Activated effector memory CD4-positive, alpha-beta T cell treated with Interleukin-2 at 50 U/mL for 16 hours (primary cell): ENCODE measurements at places on chromosomes 13 and 19.

DNA sequence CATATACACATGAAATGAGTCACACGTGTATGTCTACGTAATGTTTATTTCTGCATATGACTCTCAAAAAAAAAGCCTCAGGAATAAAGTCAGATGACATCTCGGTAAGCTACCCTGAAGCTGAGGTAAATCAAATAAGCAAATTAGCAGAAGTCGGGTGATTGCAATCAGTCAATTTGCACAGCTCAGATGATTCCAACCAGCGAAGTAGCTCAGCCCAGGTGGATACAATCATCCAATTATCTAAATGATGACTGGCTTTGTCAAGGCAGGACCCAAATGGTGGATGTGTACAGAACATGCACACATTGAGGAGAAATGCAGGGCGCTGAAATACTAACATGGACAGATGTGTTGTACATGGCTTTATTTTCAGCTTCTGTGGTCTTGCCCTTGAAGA is 148.5 kb downstream of the ZNF486 start:
- DNase-seq: no peak

GRCh38 chr13:61128850-61129645 is 286.6 kb downstream of the PCDH20 start:
- no peak for DNase-seq

- DNase-seq: peak; percentile 79
Observed at GRCh38 chr19:57477191-57478008, at the start of gene ZNF772. TSS of gene ZNF772 (minus strand) at chr19:57477566. CDS start at chr19:57477309, 257 bp downstream.

GRCh38 chr13:42804244-42804874 is 23.0 kb downstream of the FAM216B start:
- no peak for DNase-seq

DNA sequence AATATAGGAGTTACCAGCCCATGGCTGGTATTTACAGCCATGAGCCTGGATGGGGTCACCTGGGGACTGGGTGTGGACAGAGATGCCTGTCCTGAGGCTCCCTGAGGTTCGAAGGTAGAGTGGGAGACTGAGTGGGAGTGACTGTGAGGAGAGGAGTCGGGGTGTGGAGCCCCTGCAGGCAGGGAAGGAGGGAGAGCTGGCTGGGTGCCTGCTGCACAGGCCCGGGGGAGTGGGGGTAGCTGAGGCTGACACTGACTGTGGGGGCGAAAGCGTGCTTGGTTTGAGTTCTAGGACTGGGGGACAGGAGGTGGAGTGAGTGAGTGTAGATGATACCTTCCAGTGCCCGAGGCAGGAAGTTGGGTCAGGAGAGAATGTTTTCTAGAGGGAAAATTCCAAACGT is 7.1 kb downstream of the RAB11B start:
- DNase-seq: no peak

DNA sequence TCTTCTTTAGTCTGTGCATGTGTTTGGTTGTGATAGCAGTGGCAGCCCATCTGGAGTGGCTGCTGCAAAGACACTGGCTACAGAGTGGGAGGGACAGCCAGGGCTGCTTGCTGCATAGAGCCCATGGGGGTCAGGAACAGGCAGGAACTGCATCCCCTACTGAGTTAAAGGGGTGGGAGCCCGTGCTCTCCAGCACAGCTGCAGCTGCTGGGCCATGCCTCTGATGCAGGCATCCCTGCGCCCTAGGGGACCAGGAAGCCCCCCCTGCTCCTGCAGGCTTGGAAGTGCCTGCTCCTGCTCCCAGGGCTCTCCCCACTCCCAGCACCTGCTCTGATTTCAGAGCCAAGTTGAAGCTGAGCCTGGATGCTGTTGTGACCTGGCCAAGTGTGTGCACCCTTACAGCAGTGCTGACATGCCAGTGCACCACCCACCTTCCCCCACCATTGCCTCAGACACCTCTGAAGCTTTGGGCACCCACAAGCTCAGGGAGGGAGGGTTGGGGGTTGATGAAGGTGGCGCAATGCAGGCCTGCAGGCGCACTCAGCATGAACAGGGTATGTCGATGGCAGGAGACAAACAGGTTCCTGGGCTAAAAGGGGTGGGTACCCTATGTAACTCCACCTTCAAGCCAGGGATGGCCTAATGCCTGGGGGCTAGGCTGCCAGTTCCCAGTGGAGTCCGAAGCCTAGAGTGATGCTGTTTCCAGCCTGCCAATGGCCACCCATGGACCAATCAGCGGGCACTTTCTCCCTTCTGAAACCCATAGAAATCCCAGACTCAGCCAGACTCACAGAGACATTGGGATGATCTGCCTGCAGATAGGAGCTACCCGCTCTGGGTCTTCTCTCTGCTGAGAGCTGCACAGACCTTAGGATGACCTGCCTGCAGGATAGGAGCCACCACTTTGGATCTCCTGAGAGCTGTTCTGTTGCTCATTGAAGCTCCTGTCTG is 919.9 kb upstream of the MIR17HG start:
- no peak for DNase-seq

- DNase-seq: no peak
Observed at GRCh38 chr13:75770164-75770563, 134.0 kb downstream of the LMO7 start.

DNA sequence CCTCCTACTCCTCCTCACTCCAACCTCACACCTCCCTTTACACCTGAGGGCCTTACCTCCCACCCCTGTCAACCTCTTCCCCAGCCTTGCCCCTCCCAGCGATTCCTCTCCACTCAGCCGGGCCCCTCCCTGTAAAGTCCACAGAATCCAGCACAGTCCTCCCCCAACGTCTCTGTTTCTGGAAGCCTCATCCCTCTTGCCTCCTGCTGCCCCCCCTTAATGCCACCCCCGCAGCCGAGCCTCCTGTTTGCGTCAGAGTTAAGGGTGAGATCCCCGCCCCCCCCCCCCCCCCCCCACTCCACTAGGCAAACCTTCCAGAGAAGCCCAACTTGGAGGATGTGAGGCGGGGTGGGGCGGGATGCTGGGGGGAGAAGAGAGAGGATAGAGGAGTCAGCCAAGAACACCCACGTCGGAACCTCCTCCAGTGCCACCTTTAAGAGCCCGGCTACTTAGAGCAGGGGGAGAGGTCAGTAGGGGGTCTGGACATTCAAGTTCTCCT is 2.1 kb downstream of the UNC13A start:
- DNase-seq: no peak

DNA sequence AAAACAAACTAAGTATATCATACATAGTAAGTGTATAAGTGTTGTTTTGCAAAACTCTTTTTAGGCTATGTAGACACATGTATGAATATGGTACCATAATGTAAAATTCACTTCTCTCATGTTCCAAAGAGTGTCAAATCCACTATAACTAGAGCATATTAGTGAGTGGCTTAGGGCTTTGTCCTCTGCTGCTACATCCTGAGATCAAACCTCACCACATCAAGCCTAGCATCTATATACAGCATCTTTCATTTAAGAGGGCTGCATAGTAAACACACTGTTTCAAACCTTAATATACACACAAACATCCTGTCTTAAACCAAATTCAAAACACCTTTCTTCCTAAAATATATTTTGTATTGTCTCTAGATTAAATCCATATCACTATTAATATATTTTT is 38.7 kb downstream of the ELF1 start:
- DNase-seq: no peak

GRCh38 chr13:24671386-24672113 is 8.7 kb upstream of the ATP12A start:
- no peak for DNase-seq

DNA sequence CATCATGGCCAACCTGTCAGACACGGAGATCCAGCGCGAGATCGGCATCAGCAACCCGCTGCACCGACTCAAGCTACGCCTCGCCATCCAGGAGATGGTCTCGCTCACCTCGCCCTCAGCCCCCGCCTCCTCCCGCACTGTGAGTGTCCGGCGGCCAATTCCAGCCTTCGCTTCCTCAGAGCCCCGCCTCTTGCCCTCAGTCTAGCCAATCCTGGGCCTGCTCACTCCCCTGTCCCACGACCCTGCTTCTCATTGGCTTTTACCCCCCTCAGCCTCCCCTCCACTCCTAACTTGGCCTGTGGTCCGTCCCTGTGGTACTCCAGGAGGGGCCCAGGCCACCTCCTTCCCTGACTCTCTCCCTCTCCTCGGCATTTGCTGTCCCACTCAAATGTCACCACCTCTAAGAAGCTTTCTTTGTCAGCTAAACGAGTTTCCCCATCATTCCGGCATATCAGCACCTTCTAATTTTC is 12.3 kb downstream of the HRC start:
- no peak for DNase-seq

GRCh38 chr13:100148422-100148821 is 59.5 kb downstream of the PCCA start:
- no peak for DNase-seq

DNA sequence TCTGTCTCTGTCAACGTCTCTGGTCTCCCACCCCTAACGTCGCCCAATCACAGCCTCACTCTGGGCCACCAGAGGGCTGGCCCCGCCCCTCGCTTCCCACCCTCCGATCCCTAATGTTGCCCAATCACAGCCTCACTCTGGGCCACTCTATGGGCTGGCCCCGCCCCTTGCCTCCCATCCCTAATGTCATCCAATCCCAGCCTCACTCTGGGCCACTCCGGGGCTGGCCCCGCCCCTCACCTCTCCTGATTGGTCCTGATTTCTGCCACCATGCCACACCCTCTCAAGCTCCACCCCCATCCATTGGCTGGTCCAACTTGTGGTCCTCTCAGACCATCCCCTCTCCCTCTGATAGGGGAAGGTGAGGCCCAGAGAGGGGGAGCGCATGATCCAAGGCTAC is 24.9 kb downstream of the CELF5 start:
- no peak for DNase-seq

- no peak for DNase-seq
Observed at GRCh38 chr19:32813862-32814425, 55.6 kb downstream of the SLC7A9 start.

- DNase-seq: no peak
Observed at GRCh38 chr13:37295071-37295470, 189.6 kb upstream of the CSNK1A1L start.

GRCh38 chr19:33430674-33431277 is 57.3 kb downstream of the CEBPG start:
- DNase-seq: peak; percentile 50

- DNase-seq: no peak
Observed at GRCh38 chr19:37078717-37079032, 442 bp downstream of the ZNF420 start.

DNA sequence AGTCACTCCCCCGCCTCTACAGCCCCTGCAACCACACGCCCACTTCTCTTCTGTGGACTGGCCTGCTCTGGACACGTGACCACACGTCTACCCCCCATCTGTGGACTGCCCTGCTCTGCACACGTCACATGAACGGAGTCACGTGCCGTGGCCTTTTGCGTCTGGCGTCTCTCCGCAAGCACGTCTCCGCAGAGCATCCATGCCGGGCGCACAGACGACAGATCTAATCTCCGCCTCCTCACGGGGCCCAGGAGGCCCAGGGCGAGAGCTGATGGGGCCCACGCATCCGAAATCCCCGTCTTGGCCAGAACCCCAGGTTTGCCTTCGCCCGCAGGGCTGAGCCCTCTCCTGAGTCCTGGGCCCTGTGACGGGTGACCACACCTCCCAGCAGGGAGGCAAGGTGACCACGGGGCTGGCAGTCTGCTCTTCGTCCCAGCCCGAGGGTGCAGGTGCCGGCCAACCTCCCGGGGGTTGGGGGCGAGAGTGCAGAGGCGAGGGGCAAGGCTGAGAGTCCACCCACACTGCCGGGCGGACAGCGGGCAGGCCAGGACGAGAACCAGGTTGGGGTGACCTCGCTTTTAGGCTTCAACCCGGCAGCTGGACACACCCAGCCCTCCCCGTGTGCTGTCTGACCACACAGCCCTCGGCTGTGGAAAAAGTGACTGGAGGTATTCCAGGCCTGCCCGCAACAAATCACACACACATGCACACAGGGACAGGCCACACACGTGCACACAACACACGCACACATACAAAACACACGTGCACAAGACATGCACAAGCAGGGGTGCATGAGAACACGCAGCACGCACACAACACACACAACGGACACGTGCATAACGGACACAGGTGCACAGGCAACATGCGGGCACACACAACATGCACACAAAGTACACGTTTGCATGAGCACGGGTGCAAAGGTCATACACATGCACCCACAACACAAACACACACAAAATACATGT is 3.9 kb downstream of the SBNO2 start:
- DNase-seq: no peak

DNA sequence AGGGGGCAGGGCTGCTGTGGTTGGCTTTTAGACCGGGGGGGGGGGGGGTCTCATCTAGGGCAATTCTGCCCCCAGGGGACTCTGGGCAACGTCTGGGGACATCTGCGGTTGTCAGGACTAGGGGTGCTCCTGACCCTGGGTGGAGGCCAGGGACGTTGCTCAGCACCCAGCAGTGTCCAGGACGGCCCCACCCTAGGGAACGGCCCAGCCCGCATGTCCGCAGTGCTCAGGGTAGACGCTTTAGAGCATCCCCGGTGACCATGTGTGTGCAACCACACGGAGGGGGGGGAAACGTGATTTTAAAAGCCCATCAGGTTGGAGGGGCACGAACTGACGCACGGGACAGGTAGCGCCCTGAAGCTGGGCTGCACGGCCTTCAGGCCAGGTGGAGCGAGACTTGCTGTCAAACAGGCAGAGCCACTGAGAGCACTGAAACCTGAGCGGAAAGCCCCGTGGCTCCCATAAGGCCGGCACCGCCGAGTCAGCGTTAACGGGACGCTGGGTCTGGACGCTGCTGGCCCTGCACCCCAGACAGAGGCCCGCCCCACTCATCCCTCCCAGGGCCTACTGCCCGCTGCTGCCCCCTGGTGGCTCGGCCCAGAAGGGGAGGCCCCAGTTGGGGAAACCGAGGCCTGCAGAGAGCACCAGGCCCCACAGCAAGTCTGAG is 8.3 kb downstream of the CACTIN start:
- peak; percentile 25 for DNase-seq

DNA sequence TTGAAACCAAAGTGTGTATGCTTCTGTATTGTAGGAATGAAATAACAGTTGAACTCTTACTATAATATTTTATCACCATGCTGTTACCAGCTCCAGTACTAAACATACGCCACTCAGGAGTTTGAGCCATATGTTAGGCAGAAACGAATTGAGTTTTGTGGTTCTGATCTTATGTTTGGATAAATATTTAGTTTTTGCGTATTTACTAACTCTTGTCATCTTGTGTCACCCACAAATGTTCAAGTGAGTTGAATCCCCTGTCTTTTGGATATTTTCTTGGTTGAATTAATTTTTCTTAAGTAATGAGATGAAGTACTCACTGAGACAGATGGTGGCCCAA is 1.5 kb downstream of the FNDC3A start:
- DNase-seq: no peak

- no peak for DNase-seq
Observed at GRCh38 chr13:30362869-30363268, 55.5 kb upstream of the KATNAL1 start.

DNA sequence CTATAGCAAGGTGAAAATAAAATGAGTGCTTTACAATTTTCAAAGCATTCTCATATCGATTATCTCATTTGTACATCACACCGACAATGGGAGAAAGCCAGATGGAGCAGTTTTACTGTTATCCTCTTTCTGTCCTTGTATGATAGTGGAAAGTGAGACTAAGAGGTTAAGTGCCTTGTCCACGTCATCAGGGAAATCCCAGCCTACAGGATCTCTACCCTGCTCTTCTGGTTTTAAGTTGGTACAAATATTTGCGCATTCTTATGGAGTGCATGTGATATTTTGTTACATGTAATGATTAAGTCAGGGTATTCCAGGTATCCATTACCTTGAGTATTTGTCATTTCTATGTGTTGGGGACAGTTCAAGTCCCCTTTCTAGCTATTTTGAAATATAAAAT is 12.4 kb upstream of the ENOX1 start:
- DNase-seq: no peak
